Activated CD4-positive, CD25-positive, alpha-beta regulatory T cell treated with anti-CD3 and anti-CD28 coated beads, Interleukin-2, amount 50 U/mL, for 72 hours (primary cell): ENCODE measurements at places on chromosomes 3 and 15.

DNA sequence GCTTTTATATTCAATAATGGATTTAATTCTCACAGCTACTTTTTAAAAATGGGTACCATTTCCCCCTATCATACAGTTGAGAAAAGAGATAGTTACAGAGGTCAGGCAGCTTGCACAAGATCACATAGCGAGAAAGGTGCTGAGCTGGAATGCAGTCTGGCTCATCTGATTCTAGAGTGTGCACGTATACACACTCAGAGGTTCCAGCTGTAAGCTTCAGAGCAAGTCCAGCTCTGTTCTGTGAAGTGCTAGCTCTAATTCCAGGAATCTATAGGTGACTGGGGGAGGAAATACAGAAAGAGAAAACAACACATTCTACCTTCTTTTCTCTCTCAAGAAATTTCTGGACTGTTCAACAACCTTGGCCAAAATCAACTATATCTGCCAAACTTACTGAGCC is 318.7 kb downstream of the FOXP1 start:
- no peak for DNase-seq

DNA sequence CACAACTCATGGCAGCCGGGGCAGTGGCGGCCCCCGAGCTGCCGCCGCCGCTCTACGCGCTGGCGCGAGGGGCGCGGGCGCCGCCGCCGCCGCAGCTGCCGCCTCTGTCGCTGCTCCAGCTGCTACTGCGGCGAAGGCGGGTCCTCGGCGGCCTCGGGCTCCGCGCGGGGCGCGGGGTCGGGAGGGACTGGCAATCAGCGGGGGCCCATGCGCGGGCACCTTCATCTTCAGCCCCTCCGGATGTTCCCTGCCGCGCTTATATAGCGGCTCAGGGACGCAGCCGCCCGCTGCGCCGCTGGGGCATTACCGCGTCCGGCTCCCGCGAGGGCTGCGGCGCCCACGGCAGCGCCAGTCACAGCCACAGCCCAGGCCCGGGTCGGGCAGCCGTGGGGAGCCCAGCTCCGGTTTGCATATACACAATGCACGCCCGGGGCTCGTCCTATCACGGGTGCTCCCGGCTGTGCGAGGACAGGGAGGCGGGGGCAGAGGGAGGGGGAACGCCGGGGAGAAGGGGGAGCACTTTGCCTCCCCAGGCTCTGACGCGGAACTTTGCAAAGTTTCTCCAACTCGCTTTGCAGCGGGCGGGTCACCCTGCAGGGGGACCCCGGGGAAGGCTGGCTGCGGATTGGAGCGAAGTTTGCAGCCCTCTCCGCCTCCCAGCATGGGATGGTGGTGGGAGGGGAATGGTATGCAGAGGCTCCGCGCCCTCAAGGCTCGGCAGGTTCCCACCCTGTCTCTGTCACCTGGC is at the start of gene VGLL3:
VGLL3 (minus strand) TSS at position 416 of the 748 bp plus-strand sequence; CDS start at position 10, 406 bp downstream.
- DNase-seq: no peak

GRCh38 chr3:113245761-113246161 is 34.4 kb downstream of the BOC start:
- DNase-seq: no peak

GRCh38 chr3:12416731-12417130 is 67.5 kb upstream of the TSEN2 start:
- no peak for DNase-seq

DNA sequence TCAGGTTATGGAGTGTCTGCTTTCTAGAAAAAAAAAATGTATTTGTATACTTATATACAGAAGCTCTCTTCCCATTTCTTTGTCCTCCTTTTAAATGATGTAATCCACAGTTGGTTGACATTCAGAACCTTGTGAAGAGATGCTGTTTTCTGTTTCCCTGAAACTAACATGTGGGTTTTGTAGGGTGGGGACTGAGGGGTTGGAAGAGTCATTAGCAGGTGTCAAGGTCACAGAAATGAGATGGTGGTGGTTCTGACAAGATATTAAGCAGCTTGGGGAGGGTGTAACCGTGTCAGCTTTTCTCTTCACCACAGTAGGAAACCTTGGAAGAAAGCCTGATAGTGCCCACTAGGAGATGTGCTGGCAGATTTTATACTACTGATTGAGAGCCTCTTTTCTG is 2.4 kb downstream of the RASA2 start:
- DNase-seq: no peak

DNA sequence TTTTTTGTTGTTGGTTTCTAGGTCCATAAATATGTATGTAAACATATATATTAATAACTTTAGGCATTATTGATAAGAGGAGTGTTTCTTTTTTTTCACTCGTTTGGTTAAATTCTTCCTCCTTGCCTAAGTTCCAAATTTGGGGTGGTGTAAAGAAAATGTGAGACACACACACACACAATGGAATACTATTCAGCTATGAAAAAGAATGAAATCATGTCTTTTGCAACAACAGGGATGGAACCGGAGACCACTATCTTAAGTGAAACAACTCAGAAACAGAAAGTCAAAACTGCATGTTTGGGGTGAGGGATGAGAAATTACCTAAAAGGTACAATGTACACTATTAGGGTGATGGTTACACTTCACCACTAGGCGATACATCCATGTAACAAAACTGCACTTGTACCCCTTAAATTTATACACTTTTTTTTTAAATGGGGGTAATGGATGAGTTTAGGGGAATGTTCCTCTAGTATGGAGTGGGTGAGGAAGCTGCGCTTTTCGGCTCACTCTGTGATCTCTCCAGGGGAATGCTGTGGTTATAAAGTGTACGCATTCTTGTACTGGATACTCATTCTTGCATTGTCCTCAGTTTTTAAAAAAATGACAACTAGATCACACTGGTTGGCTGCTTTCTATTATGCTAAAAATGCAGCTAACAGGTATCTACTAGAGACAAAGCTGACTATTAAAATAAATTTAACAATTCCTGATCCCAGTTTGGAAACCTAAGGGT is 50.8 kb upstream of the PPARG start:
- DNase-seq: no peak
